NCI-H1092 treated with DMSO at 0.1 percent for 48 hours (cell line): ENCODE measurements at places on chromosomes 5 and 9.
A peak's percentile ranks its signal among the peaks of the same experiment; 100 is the strongest.

DNA sequence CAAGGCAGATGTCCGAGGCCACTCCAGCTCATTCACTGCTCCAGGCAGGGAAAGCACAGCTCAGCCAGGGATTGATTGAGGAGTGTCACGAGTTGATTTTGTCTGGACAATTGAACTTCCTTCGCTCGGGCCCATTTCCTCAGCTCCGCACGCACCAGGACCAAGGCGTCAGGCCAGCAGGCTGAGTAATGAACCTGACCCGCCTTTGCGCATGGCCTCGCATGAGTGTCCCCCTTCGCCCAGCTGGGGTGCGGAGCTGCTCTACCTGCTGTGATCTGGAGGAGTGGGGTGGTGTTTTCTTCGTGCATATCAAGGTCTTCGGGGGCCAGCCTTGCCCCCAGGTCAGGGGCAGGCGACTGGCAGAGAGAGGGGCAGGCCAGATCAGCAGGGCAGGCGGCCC, 44.0 kb downstream of the VAV2 start:
- DNase-seq = no peak

DNA sequence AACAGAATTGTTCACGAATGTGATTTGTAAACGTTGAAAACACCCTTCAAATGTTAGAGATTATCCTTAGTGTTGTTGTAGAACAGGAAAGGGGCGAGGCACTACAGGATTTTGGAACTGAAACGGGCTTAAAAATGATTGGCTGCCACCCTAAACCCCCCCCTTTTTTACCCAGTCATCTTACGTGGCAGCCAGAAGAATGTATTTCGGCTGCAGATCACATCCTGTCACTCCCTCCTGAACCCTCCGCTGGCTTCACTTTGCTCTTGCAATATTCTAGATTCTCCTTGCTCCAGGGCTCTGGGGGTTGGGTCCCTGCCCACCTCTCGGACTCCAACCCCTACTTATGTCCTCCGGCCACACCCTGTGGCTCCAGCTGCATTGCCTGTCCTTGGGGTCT, 13.9 kb upstream of the UNC5A start:
- no peak for DNase-seq

DNA sequence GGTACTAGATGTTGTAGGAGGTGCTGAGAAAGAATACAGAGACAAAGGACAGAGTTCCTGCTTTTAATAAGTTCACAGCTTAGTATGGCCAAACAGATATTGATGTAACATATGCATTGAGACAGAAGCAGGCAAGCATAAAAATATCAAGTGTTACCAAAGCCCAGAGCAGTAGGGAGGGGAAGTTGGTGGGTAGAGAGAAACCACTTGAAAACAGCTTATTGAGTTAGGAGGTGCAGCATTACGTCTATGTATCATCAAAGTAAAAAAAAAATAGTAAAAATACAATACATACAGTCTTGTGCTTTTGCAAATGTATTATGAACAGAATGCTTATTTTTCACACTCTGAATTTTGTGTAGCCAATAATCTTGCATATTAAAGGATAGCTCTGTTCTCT, 441.8 kb upstream of the SGCD start:
- DNase-seq = no peak

DNA sequence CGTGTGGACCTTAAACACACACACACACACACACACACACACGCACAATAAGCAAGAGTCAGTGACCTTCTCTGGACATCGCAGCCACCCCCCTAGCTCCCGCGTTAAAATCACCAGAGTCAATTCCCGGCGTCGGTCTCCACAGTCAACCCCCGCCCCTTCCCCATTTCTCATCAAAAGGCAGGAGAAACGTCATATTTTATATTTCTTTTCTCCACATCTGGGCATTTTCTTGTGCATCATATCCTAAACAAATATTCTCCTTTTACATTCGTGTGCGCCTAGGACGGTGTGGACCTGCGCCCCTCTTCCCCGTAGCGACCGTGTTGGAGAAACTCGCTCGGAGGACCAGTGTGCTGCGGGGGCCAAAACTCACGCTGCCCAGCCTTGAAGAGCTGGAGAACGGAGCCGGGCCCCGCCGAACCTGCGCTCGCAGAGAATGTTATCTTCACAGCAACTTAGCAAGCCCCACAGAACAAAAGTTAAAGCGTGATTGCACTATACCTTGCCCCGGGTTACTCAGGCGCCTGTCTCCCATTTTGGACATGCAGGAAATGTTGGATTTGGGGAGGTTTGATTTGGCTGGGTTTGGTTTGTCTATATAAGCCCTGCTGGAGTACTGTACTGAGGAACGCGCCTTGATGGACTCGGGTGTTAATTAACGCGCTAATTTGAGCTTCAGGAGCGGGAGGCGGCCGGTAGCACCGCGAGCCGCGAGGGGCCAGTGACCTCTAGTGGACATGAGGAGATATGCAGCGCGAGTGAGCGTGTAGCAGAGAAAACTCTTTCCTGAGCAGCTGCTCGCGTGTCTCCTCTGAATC, 192.4 kb downstream of the MEF2C start:
- peak; percentile 26 for DNase-seq

DNA sequence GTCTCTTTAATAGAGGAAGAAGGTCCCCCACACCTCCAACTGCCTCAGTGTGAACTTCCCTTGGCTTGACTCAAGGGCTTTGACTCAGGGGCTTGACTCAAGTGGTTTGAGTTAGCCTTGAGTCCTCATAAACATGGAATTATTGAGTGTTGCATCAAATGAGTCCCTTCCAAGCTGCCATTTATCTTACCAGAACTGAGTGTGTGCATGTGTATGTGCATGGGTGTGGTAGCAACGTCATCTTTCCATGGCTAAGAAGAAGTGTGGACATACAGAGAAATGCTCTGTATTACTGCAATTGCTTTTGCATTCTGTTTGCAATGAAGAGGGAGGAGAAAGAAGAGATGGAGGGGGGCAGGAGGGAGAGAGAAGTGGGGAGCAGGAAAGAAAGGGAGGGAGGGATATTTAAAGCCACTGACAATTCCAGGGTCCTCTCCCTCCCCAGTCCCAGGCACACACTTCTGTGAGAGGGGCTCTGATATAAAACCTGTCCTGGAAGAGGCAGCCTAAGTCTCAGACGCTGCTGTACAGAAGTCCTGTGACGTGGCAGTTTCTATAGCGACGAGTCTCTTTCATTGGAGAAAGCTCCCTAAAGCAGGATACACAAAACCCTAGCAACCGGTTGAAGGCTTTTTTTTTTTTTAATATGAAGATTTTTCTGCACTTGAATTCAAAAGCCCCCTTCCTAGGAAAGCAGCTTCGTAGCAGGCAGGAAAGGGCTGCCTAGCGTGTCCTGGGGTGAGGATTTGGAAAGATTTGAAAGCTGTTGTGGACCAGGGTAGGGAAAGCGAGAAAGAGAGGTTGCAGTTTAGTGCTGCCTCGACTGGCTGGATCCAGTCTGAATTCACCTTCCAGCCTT, 93.3 kb upstream of the MAP1B start:
- DNase-seq = peak; percentile 80

DNA sequence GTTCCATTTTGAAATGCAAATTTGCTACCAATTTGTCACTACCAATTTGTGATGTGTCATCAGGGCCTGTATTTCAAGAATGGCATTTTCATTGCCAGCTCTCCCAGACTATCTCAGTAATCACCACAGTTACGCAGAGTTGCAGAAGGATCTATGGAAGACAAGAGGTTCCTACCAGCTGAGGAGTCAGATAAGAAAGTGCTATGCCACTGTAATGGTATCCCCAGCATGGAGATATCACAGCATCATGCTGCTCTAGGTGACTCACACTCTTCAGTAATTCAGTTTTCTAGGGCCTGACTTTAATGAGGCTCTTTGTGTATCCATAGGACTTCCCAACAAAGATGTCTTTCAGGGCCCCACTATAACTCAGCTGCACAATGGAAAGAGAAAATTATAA, 490.3 kb downstream of the ARHGEF28 start:
- DNase-seq = no peak

DNA sequence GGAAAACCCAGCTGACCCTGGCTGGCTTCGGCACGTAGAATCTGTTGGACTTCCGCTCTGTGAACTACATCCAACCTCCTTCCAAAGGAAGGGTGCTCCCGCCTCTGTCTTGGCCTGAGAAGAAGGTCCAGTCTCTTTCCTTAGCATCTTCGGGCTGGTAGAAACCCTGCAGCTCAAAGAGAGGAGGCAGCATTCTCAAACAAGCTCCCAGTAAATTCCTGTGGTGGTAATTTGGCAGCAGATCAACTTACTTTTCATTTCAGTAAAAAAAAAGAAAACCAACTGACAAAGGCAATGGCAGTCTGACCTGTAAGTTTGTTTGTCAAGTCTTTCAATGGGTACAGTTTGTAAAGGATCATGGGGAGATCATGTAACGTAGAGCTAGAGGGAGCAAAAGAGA, 176.7 kb downstream of the MED10 start:
- DNase-seq = no peak

DNA sequence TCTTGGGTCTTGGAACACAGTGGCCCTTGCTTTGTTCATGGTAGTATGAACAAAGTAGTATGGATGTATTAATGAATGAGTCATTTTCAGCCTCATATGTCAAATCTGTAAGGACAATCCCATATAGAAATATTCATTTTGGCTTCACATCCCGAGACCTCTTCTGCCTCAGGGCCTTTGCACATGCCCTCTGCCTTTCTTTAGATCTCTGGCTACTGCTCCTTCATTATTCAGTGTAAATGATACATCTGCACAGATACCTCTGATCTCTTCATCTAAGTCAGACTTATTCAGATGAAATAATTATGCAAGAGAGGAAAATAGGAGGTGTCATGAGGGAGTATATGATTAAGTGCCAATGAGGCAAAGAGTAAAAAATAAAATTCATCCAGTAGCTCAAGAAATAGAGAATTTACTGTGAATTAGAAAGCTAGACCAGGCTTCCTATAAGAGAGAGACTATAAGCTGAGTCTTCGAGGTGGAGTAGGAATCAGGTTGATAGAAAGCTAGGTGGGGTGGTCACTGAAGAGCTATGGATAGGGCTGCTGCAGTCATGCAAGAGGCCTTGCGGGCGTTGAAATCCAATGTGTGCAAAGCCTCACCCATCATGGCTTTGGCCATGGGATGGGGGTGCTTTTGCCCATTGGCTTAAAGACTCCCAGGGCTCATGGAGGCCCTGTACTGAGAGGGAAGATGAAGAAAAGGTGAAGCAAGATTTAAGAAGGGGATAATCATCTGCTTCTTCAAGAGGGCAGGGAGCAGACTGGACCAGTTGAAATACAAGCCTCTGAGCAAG, 3.7 kb upstream of the TTLL11 start:
- DNase-seq = no peak

DNA sequence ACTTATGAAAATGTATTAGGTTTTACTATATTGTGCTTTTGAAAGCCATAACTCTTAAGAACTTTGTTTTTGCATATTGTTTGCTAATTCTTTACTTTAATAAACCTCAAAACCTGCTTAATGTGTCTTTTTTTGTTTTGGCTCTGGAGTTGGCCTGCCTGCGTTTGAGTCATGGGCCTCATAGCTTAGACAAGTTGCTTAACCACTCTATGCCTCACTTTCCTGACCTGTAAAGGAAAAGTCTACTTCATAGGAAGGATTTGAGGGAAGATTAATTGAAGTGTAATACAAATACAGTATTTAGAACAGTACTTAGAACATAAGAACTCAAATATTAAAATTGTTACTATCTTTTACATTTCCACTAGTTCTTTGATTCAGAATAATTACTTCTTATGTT, 10.3 kb downstream of the SMIM32 start:
- no peak for DNase-seq

DNA sequence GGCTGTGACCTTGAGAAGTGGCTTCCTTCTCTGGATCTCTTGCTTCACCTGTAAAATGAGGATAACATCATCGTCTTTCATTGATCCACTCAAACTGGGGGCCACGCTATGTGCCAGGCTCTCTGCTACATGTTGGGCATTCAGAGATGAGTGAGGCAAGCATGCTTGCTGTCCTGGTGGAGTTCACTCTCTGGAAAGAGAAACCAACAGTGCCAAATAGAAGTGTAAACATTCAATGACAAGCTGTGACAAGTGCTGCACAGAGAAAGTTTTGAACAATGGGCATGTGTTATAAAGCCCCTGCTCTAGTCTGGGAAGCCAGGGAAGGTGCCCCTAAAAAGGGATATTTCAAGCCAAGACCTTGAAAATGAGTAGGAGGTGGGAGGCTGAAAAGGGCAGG, 50.9 kb upstream of the AFAP1L1 start:
- DNase-seq = no peak

DNA sequence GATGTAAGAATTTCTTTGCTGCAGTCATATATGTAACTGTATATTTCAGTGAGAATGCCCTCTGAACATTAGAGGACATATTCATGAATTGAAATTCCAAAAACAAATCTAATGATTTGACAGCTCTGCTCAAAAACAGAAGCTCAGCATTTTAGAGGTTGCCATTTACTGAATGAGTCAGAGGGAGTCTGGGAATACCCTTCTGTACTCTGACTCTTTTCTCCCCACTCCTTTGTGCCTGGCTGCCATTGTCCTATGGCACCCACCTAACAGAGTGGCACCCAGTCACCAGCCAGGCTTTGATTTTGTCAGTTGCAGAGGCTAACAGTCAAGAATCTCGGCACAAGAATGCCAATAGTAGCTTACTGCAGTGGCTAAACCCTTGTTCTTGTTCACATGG, 133.6 kb downstream of the ATG10 start:
- no peak for DNase-seq

DNA sequence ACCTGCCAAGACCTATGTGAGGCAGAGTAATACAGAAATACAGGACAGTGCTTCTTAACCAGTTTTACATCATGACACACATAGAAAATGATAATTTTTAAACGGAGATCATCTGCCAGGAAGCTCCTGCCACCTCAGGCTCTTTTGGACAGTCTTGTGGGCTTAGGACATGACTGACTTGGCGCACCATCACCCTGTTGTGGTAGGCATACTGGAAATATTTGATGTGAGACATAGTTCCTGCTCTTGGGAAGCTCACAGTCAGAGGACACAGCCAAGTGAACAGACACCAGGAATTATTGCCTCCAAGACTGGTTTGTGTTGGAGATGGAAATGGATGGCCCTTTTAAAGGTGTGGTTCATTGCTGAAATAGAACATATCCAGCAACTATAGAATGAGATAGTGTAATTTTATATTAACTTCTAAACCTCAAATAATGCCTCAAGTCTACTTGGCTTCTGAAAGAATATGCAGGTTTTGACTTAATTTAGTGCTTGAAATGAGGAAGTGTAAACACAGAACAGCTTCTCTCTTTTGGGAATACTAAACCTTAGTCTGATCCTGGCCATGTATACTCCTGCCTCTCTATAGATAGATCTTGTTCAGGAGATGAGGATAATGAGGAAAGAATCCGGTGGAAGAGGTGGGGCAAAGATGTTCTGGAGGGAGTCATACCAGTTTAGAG, 19.7 kb downstream of the CPEB4 start:
- DNase-seq = no peak
